ENCODE measurements at places on chromosomes 7 and 10.

- DNase-seq: no peak
These were observed 34.2 kb downstream of the MTURN start for GRCh38 chr7:30168835-30169573.

- no peak for DNase-seq
These were observed 140.2 kb upstream of the CHST15 start for GRCh38 chr10:124233546-124234138.

DNA sequence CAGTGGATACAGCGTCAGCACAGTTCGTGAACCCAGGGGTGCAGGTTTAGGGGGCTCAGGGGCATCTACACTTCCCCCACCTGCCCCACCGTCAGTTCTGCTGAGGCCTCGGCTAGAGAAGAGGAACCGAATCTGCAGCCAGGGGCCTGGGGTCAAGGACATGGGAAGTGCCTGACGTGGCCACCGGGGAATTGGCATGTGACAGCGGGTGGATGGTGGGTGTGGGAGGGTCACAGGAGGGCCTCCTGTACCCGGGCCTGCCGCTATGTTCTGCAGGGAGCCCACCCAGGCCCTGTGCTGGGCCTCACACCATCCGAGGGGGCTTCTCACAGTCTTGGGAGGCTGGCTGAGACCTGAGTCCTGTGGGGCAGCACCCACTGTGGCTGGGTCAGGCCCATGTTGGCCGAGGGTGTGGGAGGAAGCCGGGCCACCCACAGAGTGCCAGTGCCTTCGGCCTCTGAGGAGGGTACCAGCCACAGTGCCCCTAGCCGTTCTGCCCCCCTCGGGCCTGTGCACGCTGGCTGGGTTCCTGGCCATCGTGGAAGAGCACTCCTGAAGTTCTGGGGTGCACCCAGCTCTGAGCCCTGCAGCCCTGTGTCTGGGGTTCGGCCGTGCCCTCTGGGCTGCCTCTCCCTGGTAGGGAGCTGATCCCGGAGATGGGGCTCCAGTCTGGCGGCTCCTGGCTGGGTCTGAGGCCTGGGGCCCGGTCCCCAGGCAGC is 5.9 kb downstream of the TTYH3 start:
- no peak for DNase-seq

- DNase-seq: peak; percentile 46
These were observed 755 bp downstream of the TOMM7 start for GRCh38 chr7:22821702-22822485.

DNA sequence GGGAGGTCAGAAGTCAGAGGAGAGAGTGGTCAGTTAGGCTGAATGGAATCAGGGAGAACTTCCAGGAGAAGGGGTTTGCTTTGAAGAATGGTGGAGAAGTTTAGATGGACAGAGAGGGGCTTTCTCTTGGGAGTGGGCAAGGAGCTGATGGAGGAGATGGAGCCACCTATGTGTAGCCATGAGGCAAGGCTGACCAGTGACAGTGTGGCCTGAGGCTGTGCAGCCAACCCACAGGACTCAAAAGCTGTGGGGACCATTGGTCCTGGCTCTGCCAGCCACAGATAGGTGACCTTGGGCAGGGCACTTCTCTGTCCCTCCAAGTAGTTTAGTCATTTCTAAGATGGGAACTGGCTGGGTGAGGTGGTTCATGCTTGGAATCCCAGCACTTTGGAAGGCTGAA is 18.7 kb downstream of the NEURL1 start:
- no peak for DNase-seq

GRCh38 chr7:88789480-88790064 is 6.0 kb downstream of the TEX47 start:
- DNase-seq: peak; percentile 30

GRCh38 chr10:672992-673391 is 16.5 kb downstream of the DIP2C start:
- DNase-seq: no peak

DNA sequence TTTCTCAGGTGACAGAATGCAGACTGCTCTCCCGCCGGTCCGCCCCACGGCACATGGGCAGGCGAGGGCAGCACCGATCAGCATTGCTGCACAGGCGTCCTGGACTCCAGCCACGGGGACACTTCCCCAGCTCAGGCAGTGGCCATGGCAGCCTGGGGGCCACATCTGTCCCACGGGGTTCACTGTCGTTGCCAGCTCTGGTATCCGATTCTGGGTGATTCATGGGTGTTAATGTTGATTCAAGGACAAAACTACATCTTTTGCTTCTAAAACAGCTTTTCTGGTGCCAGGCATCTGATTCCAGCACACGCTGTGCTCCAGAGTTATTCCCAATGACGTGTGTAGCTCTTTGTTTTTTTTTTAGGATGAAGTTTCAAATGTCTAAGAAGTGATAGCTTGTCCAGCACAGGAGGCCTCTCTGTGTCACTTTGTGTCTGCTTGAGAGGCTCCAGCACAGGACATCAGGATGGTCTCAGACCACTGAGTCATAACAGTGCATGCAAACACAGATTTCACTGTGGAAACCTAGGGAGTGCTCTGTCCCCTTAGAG is 218.0 kb downstream of the WDR37 start:
- DNase-seq: no peak

- no peak for DNase-seq
These were observed 1.8 kb downstream of the DDIT4 start for GRCh38 chr10:72275351-72276012.

All from hematopoietic multipotent progenitor cell treated with erythropoietin and hydrocortisone succinate and interleukin-3 and kit ligand, for 8 days (in vitro differentiated cells).